Pancreas (tissue), 10 donors: ENCODE measurements at places on chromosomes 1 and 21. TPM values are rescaled to one million over a fixed set of nuclear protein-coding genes. Genes with fewer than 3 reads are reported as not detected.

Gene WNT4
- total RNA-seq: 4.4 TPM

Gene LEMD1
- total RNA-seq: not detected

Gene S100A5
- not detected for total RNA-seq

Gene CYP4A11
- 0.26 TPM for total RNA-seq

Gene OR14K1
- total RNA-seq: not detected

- no peaks in the 10 kb centered on the region for H3K36me3 ChIP-seq
- H3K4me3 ChIP-seq: peak overlapping the region; percentile 74
- DNase-seq: peak; percentile 55
- peaks cover 47% of the 10 kb centered on the region for H3K4me1 ChIP-seq
- H3K27ac ChIP-seq: peak overlapping the region; percentile 99
- H3K27me3 ChIP-seq: no peaks in the 10 kb centered on the region
Measured at GRCh38 chr1:94926126-94926914, 590 bp downstream of the CNN3 start.

DNA sequence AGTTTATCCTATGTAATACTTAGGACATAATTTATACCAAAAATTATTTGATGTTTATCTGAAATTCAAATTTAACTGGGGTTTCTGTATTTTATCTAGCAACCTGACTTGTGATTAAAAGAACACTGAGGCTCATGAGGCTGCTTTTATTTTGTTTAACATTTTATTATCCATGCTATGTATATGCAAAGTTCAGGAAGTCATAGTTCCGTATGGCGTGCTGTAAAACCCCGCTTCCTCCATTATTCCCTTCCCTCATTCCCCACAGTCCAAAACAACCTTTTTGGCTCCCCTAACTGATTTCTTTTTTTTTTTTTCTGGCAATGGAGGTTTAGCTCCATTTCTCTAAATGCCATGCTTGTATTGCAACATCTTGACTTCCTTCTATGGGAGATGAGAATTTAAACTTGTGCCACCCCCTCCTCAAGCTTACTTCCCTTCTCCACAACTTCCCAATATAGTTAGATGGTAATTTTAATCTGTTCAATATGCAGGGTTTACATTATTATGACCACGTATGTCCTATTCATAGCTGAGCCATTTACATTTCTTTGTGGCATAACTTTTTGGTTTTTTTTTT lies 138.0 kb upstream of the DNAH14 start:
- no peaks in the 10 kb centered on the region for H3K27me3 ChIP-seq
- no peak overlapping the region for H3K4me3 ChIP-seq
- H3K4me1 ChIP-seq: no peaks in the 10 kb centered on the region

DNA sequence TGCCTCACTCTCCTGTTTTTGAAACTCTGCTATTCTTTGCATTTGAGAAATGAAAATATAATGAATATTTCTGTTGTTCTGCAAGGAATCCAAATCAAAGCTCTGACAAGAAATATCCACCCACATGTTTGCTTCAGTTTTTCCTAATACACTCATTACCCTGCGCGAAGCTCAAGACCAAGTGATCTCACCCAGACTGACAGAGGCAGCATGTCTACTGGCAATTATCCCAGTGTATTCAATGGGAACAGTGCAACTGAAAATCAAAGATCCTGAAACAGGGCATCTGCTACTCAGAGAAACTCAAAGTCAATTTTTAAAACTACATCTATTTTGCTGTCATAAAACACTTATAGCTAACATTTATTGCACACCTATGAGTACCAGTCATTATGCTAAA lies 321.0 kb upstream of the LRRC7 start:
- H3K4me1 ChIP-seq: no peaks in the 10 kb centered on the region
- H3K27ac ChIP-seq: no peak overlapping the region
- no peaks in the 10 kb centered on the region for H3K36me3 ChIP-seq
- no peak overlapping the region for H3K4me3 ChIP-seq
- H3K27me3 ChIP-seq: no peaks in the 10 kb centered on the region

- DNase-seq: no peak
- H3K4me1 ChIP-seq: no peaks in the 10 kb centered on the region
- H3K36me3 ChIP-seq: peaks cover 3% of the 10 kb centered on the region
- H3K27ac ChIP-seq: no peak overlapping the region
Measured at GRCh38 chr1:154337253-154337894, 12.0 kb downstream of the ATP8B2 start.

DNA sequence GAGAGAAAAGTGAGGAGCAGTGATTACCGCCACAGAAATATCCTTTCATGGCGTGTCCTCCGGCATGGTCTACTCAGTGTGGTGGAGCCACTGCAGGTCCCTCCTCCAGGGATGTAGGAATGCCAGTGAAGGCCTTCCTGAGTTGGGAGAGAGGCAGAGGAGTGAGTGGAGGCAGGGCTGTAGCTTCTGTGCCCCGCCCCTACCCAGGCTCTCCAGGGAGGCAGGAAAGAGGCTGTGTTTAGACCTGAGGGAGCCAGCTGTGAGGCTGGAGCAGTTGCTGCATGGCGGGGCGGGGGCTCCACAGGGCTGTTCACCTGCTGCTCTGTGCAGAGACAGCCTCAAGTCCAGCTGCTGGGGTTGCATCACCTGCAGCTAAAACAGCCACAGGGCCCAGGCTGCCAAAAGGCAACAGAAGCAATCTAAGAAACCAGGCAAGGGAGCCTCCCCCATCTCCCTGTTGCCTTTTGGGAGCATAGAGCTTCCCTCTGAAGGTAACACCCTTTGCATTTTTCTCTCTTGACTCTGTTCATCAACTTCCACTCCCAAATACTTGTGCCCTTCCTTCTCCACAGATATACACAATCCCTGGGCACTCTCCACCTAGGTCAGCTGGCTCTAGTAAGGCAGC lies 801 bp upstream of the ANXA9 start:
- no peaks in the 10 kb centered on the region for H3K36me3 ChIP-seq
- no peaks in the 10 kb centered on the region for H3K27me3 ChIP-seq
- H3K27ac ChIP-seq: peak overlapping the region; percentile 66
- H3K4me3 ChIP-seq: no peak overlapping the region
- H3K4me1 ChIP-seq: peaks cover 5% of the 10 kb centered on the region

DNA sequence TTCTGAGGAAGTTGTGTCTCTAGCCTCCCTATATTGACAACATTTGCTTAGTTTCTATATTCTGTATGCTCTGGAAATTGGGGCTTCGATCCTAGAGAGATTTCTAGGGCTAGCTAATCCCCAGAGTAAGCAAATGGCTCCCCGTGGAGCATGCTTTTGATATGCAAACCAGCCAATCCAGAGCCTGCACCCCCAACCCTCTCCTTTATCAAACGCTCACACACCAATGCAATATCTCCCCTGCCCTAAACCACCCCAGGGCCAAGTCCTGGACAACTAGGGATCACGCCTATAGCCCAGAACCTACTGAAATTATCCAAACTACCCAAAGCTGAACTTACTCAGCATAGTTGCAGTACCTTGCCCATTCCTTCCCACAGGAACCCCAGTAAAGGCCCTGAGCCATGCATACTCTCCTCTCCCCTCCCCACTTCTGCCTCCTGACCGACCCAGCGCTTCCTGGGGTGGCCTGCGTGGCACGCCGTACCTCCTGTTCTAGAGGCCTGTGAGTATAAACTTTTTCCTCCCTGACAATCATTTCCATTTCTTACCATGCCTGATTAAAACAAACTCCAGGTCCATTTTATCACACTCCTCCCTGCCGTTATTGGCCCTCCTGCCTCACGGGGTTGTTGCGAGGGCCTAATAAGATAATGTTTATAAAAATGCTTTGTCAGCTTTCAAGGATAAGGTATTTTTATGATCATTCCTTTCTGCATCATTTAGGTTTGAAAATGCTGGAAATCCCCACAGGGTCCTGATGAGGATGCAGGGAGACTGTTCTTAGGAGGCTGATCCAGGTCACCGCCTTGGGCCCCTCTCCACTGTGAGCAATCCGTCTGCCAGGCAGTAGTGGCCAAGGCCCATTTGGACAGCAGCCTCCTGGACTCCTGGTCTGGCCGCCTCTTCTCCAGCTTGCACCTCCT lies 102.7 kb downstream of the TENT5C start:
- H3K27ac ChIP-seq: no peak overlapping the region
- no peak overlapping the region for H3K4me3 ChIP-seq
- no peaks in the 10 kb centered on the region for H3K27me3 ChIP-seq
- no peaks in the 10 kb centered on the region for H3K36me3 ChIP-seq
- no peaks in the 10 kb centered on the region for H3K4me1 ChIP-seq

DNA sequence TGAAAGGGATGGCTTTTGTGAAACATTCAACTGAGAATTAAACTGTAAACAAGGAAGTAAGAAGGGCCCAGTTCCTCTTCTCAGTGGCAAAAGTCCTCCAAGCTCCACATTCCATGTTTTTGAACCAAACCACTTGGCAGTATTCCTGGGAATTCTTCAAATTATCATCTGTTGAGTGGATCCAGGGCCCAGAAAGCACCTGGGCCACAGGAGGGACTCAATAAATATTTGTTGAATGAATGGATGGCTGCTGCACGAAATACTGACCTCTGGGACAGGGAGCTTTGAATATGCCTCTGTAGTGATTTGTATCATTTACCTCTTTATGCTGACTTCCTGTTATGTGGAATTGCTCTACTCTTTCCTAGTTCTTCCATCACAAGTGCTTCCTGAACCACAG lies 4.7 kb downstream of the SLC35F3 start:
- H3K36me3 ChIP-seq: no peaks in the 10 kb centered on the region
- no peak overlapping the region for H3K4me3 ChIP-seq
- H3K27ac ChIP-seq: no peak overlapping the region
- H3K27me3 ChIP-seq: peaks cover 9% of the 10 kb centered on the region
- DNase-seq: no peak
- no peaks in the 10 kb centered on the region for H3K4me1 ChIP-seq

- DNase-seq: no peak
- H3K27me3 ChIP-seq: no peaks in the 10 kb centered on the region
- peaks cover 3% of the 10 kb centered on the region for H3K36me3 ChIP-seq
- H3K4me1 ChIP-seq: peaks cover 6% of the 10 kb centered on the region
- no peak overlapping the region for H3K27ac ChIP-seq
Measured at GRCh38 chr1:37517569-37517968, 3.0 kb upstream of the MEAF6 start.

DNA sequence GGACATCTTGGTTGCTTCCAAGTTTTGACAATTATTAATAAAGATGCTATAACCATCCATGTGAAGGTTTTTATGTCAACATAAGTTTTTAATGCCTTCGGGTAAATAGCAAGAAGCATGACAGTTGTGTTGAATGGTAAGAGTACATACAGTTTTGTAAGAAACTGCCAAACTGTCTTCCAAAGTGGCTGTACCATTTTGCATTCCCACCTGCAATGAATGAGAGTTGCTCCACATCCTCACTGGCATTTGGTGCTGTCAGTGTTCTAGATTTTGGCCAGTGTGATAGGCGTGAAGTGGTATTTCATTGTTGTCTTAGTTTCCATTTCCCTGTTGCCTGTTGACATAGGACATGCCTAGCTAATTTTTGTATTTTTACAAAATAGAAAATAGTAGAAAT lies 45.4 kb downstream of the CD58 start:
- no peak overlapping the region for H3K27ac ChIP-seq
- H3K36me3 ChIP-seq: no peaks in the 10 kb centered on the region
- H3K27me3 ChIP-seq: no peaks in the 10 kb centered on the region
- H3K4me1 ChIP-seq: no peaks in the 10 kb centered on the region

- no peaks in the 10 kb centered on the region for H3K4me1 ChIP-seq
- H3K27ac ChIP-seq: no peak overlapping the region
- no peak for DNase-seq
- H3K4me3 ChIP-seq: no peak overlapping the region
- no peaks in the 10 kb centered on the region for H3K36me3 ChIP-seq
Measured at GRCh38 chr1:203582568-203582967, 44.1 kb upstream of the ATP2B4 start.

DNA sequence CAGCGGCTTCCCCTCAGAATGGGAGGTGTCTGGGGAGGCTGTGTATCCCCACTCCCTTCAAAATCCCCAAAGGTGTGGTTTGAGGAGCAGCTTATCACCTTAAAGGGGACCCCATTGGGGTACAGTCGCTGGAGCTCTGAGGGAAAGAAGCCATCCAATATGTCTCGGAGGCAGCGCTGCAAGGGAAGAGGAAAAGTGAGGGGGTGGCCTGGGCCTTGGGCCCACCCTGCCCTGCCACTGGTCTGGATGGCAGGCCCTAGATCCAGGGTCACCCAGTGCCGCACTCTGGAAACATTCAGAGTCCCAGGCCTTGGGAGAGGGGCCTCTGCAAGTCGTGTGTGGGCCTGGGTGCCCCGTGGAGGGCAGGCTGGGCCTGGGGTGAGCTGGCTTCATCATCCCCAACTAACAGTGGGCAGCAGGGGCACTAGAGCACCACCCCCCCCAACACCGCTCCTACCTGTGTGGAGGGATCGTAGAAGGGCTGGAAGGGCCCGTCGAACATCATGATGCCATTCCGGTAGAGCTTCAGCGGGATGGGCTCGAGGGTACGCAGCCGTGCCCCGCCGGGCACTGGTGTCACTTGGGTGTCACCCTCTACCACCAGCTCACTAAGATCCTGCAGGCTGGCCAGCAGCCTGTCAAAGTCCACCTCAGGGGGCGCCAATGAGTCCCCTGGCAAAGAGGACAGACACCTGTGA lies 5.6 kb downstream of the SH3BGRL3 start:
- no peak overlapping the region for H3K4me3 ChIP-seq
- no peak overlapping the region for H3K27ac ChIP-seq
- no peaks in the 10 kb centered on the region for H3K36me3 ChIP-seq

- no peak for DNase-seq
- H3K27me3 ChIP-seq: no peaks in the 10 kb centered on the region
- no peaks in the 10 kb centered on the region for H3K36me3 ChIP-seq
- H3K4me1 ChIP-seq: no peaks in the 10 kb centered on the region
- H3K27ac ChIP-seq: no peak overlapping the region
Measured at GRCh38 chr1:163876546-163876945, 554.8 kb downstream of the NUF2 start.

DNA sequence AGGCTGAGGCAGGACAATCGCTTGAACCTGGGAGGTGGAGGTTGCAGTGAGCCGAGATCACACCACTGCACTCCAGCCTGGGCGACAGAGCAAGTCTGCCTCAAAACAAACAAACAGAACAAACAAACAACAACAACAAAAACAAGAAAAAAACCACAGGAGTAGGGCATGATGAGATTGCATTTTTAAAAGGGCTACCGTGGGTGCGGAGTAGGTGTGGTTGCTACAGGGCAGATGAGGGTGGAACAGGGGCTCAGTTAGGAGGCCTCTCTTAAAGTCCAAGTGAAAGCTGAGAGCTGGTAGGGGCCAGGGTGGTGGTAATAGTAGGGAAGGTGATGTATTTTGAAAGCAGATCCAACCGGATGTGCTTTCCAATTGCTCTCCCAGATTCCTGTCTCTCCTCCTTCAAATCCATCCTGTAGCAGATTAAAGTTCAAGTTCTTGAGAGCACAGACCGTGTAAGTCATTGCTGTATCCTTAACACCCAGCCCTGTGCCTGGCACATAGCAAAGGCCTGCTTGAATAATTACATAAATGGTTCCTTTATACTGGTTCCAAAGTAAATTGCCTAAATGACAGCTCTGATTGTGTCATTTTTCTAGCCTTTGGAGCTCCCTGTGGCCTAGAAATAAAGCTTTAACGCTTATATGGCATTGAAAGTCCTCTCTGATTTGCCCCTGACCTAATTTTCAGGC lies 4.2 kb upstream of the LINGO4 start:
- H3K4me1 ChIP-seq: peaks cover 11% of the 10 kb centered on the region
- H3K27ac ChIP-seq: no peak overlapping the region
- no peaks in the 10 kb centered on the region for H3K27me3 ChIP-seq
- peaks cover 16% of the 10 kb centered on the region for H3K36me3 ChIP-seq
- no peak overlapping the region for H3K4me3 ChIP-seq
